ENCODE measurements at places on chromosomes 12 and 14.

GRCh38 chr12:31578632-31579031 is 12.3 kb downstream of the DENND5B start:
- DNase-seq: no peak

DNA sequence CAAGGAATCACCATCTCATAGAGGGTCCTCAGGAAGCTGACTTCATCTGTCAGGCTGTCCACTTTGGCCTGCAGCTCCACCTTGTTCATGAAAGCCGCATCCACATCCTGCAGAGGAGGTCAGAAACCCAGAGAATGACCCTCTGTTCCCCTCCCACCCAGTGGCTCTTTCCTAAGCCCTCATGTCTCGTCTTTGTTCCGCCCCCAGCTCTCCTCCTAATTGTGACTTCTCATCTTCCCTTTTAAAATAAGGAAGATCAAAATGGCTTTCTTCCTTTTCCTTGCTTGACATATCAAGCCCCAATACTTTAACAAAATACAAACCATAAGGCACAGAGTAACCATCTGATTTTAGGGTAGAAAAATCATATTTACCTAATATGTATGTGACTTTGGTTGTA is 4.4 kb downstream of the KRT76 start:
- DNase-seq: no peak

DNA sequence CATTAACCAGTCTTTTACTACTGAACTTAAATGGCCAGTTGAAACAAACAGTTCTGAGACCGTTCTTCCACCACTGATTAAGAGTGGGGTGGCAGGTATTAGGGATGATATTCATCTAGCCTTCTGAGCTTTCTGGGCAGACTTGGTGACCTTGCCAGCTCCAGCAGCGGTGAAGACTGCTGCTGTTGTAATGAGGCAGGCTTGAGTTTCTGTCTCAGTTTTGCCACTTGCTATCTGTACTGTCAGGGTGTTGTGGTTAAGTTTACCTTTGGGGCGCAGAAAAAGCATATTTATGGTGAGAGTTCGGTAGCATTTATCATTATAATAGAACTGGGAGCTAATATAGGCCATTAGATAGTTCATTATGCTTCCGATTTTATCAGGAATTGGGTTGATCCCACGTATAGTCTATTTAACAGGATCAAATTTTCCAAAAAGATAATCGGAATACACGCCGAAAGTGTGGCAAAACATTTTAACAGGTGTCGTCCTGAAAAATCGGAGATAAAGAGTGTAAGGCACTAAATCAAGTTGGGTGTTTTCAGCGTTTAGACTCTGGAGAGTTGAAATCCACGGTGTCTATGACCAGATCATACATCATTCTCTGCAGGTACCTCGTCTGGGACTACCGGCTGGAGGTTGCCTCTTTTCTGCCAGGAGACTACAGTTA is 688 bp upstream of the NECAP1 start:
- no peak for DNase-seq

DNA sequence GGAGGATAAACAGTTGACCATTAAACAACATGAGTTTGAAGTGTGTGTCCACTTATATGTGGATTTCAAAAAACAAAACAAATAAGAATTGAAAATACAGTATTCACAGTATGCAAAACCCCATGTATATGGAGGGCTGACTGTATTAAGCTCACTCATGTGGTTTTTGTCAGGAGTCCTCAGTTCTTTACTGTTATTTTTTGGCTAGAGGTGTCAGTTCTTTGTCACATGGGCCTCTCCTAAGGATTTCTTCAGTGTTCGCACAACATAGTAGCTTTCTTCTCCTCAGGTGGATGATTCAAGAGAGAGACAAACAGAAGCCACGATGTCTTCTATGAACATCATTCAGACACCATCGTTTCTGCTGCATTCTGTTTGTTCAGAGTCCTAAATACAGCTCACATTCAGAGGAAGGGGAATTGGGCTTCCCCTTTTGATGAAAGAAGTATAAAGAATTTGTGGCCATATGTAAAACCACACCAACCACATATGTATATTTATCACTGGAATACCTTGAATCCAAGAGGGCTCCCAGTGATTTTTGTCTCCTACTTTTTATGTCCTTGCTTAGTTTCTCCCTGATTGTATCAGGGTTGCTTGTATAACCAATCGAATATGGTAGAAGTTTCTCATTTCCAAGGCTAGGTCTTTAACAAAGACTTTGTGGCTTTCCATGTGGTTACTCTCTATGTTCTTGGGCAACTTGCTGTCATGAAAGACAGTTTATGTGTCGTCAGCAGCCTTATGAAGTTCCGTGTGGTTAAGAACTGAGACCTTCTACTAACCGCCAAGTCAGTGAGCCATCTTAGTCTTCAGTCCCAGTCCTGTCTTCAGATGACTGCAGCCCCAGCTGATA is 18.9 kb downstream of the MNAT1 start:
- no peak for DNase-seq

GRCh38 chr14:65961004-65961403 is 525.2 kb upstream of the CCDC196 start:
- peak; percentile 59 for DNase-seq

DNA sequence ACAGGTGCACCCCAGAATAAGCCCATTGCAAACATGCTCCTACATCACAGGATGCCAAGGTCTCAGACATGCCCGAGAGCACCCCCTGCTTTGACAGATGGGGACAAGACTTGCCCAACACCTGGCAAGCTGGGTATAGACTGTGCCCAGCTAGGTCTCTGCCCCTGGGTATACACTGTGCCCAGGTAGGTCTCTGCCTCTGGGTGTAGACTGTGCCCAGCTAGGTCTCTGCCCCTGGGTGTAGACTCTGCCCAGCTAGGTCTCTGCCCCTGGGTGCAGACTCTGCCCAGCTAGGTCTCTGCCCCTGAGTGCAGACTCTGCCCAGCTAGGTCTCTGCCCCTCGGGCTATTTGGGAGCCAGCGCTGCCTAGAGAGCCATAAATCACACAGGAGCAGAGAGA is 85.9 kb downstream of the CCDC88C start:
- DNase-seq: no peak

- no peak for DNase-seq
Measured at GRCh38 chr12:75414671-75415070, 23.8 kb downstream of the GLIPR1L2 start.

GRCh38 chr12:67415473-67415872 is 146.3 kb downstream of the CAND1 start:
- peak; percentile 59 for DNase-seq

- DNase-seq: peak; percentile 94
Measured at GRCh38 chr14:66507722-66508546, at the start of gene GPHN. Gene GPHN (plus strand): TSS chr14:66508147.

DNA sequence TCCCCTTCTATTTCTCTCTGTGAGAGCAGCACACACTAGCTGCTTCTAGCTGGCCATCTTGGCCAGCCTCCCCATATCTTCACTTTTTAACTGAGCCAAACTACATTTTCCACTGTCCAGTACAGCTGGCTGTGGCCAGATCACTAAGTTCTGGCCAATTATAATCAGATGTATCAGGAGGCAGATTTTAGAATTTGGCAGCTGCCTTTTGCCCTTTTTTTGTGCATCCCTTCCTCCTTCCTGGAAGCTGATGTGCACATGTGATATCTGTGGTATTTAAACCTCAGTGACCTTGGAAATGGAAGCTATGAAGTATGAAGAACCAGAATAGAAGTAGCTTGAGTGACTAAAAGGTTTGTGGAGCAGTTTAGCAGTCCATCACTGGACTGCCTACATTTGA is 49.8 kb upstream of the ANO6 start:
- no peak for DNase-seq

GRCh38 chr12:11837216-11837934 is 187.9 kb downstream of the ETV6 start:
- no peak for DNase-seq

DNA sequence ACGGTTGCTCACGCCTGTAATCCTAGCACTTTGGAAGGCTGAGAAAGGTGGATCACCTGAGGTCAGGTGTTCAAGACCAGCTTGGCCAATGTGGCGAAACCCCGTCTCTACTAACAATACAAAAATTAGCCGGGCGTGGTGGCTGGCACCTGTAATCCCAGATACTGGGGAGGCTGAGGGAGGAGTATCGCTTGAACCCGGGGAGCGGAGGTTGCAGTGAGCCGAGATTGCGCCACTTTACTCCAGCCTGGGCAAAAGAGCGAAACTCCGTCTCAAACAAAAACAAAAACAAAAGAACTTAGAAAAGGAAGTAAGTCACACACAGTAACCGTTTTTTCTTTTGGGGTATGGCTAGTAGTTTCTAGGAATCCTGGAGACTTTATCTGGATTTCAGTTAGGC is 1.7 kb upstream of the PALS1 start:
- DNase-seq: no peak

- DNase-seq: peak; percentile 77
Measured at GRCh38 chr12:105330931-105331804, 677 bp downstream of the C12orf75 start.

DNA sequence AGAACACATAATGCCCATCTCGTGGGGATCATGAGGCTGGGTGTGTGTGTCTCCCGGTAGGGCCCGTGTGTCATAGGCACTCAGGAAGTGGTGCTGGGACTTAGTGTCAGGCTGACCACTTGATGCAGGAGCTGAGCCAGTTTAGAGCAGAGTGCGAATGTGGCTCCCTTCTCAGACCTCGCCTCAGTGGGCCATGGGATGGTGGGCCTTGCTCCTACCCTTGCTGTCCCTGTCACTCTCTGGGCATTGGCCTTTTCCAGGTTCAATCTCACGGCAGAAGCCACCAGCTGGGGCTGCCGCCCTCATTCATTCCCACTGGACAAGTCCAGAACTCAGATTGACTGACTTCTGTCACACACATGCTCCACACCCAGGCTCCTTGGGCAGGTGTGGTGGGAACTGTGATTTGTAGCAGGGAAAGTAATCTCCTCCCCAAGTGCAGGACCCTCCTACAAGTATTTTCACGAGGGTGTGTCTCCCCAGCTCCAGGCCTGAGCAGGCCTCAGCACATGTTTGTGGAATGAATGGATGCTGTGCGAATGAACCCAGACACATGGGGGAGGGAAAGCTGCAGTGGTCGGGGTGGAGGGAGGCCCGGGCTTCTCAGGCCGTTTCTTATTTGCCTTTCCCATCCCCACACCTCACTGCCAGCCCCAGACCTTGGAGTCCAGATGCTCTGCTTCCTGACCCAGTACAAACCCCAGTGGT is 54.9 kb downstream of the BEGAIN start:
- DNase-seq: no peak

GRCh38 chr12:84056-84455 is 17.5 kb downstream of the IQSEC3 start:
- peak; percentile 69 for DNase-seq

GRCh38 chr12:107396991-107397390 is 288.6 kb upstream of the PWP1 start:
- DNase-seq: no peak

- DNase-seq: peak; percentile 24
Measured at GRCh38 chr12:102824218-102824835, 92.7 kb downstream of the PAH start.

- no peak for DNase-seq
Measured at GRCh38 chr12:122402264-122402663, 20.2 kb downstream of the CLIP1 start.

DNA sequence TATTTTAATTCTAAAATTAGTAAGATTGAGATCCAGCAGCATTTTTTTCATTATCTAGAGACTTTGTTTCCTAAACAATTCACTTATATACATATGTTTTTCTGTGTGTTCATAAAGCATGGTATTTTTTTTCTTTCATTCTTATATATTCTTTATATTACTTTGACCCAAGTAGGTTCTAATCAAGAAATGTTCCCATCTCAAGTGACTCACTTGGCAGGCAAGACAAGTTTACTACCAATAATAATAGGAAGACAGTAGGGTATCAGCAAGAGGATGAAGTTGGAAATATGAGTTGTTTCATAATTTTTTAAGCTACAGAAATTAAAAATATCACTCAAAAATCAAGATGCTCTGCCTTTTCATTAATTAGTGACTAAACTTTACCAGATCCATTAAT is 613.4 kb upstream of the ATP2B1 start:
- no peak for DNase-seq

GRCh38 chr14:35201066-35201465 is 78.7 kb downstream of the PRORP start:
- DNase-seq: no peak

DNA sequence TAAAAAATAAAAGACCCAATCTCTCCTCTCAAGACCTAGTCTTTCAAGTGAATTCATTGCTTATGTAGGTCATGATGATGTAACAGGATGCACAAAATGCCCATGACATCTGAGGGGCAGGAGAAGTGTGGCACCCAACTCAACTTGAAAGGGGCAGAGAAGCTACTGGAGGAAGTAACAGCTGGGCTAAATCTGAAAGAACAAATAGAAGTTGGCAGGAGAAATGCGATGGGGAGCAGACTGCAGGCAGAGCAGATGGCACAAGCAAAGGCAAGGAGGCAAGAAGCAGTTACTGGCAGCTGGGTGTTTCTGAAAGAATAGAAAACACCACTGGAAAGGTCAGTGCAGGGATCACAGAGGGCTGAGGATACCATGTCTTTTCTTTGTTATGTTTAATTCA is 14.6 kb downstream of the SLC38A4 start:
- no peak for DNase-seq

- DNase-seq: no peak
Measured at GRCh38 chr14:85587151-85587711, 57.3 kb downstream of the FLRT2 start.

- no peak for DNase-seq
Measured at GRCh38 chr12:69908203-69908602, 83.2 kb downstream of the MYRFL start.

All from D341Med (cell line).